ENCODE measurements at places on chromosomes 11 and 22.
A peak's percentile ranks its signal among the peaks of the same experiment; 100 is the strongest.

GRCh38 chr11:116928102-116928777, 90.8 kb upstream of the APOA1 start:
- peaks cover 2% of the 10 kb centered on the region for H3K36me3 ChIP-seq
- no peak overlapping the region for H3K4me3 ChIP-seq
- H3K27me3 ChIP-seq: no peaks in the 10 kb centered on the region
- no peak for DNase-seq
- H3K4me1 ChIP-seq: no peaks in the 10 kb centered on the region

DNA sequence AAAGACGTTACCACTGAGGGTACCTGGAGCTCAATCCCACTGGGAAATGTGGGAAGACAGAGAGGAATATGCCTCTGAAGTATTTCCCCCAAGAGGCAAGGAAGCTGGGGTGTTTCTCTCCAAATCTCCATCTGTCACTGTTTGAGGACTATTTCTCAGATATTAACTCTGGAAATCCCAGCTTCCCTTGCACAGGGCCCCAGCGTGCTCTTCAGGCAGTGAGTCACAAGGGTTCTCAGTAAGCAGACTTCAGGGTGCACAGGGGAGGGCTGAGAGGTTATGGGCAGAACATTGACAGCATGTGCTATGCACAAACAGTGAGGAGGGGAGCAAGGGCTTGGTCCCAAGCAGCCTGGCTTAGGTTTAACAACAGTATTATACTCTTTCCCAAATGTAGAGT, 60.9 kb upstream of the EED start:
- H3K4me1 ChIP-seq: no peaks in the 10 kb centered on the region
- H3K27me3 ChIP-seq: no peaks in the 10 kb centered on the region
- no peak overlapping the region for H3K27ac ChIP-seq
- H3K36me3 ChIP-seq: no peaks in the 10 kb centered on the region

- no peaks in the 10 kb centered on the region for H3K4me1 ChIP-seq
- H3K27me3 ChIP-seq: no peaks in the 10 kb centered on the region
- H3K27ac ChIP-seq: no peak overlapping the region
- no peak for DNase-seq
- H3K36me3 ChIP-seq: no peaks in the 10 kb centered on the region
- H3K4me3 ChIP-seq: no peak overlapping the region
These were observed 87.4 kb downstream of the TRMU start for GRCh38 chr22:46422896-46423295.

DNA sequence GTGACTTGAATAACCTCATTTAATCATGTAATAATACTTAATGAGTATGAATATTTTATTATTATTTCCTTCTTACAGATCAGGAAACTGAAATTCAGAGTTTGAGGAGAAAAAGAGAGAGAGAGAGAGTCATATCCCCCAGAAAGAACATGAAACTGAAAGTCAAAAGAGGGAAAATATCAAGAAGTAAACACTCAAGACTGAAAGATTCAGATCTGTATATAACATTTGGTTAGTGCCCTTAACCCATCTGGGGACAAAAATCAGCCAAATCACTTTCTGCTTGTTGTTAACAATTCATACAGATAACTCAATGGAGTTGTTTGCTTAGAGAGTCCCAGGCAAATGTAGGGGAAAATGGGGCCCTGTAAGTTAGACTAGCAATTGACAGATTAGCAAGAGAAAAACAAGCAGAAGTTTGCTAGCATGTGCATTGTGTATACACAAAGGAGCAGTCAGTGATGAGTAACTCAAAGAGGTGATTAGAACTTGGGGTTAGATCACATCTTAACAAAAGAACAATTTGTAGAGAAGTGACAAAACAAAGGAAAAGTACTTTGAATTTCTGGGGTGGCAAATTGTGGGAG, 25.9 kb upstream of the MMP13 start:
- H3K4me1 ChIP-seq: no peaks in the 10 kb centered on the region
- H3K4me3 ChIP-seq: no peak overlapping the region
- H3K27ac ChIP-seq: no peak overlapping the region
- H3K36me3 ChIP-seq: no peaks in the 10 kb centered on the region
- no peak for DNase-seq
- H3K27me3 ChIP-seq: no peaks in the 10 kb centered on the region

GRCh38 chr11:65420979-65421793, 1.4 kb upstream of the NEAT1 start:
- peaks cover 43% of the 10 kb centered on the region for H3K4me1 ChIP-seq
- peak overlapping the region; percentile 93 for H3K27ac ChIP-seq
- no peaks in the 10 kb centered on the region for H3K27me3 ChIP-seq
- DNase-seq: peak; percentile 79

DNA sequence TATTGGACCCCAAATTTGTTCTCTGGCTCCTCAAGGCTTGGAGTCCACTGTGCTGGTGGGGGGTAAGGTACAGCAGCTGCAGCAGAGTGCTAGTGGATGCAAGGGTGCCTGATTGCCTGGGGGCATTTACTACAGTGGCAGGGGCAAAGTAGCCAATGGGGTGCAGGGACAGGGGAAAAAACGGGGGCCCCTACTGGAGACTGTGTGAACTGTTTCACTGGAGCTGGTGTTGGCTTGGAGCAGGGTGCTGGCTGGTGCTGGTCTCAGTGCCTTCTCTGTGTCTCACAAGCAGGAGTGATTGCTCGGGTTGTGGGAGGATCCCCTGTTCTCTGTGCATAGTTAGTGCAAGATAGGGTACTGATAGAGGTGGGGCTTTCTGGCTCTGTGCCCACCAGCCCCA, 935.9 kb downstream of the JRKL start:
- no peak overlapping the region for H3K4me3 ChIP-seq
- H3K36me3 ChIP-seq: no peaks in the 10 kb centered on the region
- H3K4me1 ChIP-seq: no peaks in the 10 kb centered on the region

DNA sequence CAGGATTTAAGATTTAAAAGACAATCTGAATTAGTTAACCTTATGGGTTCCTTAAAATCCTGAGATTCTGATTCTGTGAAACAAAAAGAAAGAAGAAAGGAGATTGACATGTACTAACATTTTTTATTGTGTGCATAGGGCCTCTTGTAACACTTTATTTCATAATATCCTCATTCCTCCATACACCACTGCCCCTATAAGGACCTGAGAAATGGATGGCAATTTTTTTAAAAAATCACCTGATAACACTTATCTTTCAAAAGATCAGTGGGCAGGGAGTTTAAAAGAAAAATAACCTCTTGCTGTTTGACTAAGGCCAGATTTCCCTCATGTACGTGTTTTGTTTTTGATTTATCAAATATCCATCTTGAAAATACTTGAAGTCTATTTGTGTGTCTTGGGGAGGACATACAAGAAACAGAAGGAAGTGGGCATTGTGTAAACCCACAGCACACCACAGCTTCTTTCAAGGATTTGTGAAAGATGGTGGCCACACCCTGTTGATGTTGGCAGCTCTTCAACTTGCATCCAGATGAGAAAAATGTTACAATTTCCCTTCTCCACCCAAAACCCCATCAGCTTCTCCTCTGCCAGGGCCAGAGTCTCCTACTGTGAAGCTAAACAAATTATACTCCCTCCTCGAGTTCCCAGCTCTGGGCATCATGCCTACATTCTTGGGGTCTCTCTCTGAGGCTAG, 35.0 kb upstream of the MPEG1 start:
- DNase-seq: no peak
- no peaks in the 10 kb centered on the region for H3K36me3 ChIP-seq
- H3K4me3 ChIP-seq: no peak overlapping the region
- H3K4me1 ChIP-seq: no peaks in the 10 kb centered on the region

Measured in mesendoderm (in vitro differentiated cells).